ENCODE measurements at places on chromosomes 5 and 9. TPM values are rescaled to one million over a fixed set of nuclear protein-coding genes. Genes with fewer than 3 reads are reported as not detected.

SPATA31A5 gene
- not detected for total RNA-seq

SLC4A9 gene
- total RNA-seq: not detected

CHSY3 gene
- 4.0 TPM for total RNA-seq

CORO2A gene
- 4.1 TPM for total RNA-seq

CXXC5 gene
- total RNA-seq: 57.8 TPM

NKD2 gene
- 0.72 TPM for total RNA-seq
